ENCODE measurements at places on chromosomes 12 and 14.

- DNase-seq = no peak
These were observed 173.2 kb downstream of the BRMS1L start for GRCh38 chr14:35999294-35999693.

DNA sequence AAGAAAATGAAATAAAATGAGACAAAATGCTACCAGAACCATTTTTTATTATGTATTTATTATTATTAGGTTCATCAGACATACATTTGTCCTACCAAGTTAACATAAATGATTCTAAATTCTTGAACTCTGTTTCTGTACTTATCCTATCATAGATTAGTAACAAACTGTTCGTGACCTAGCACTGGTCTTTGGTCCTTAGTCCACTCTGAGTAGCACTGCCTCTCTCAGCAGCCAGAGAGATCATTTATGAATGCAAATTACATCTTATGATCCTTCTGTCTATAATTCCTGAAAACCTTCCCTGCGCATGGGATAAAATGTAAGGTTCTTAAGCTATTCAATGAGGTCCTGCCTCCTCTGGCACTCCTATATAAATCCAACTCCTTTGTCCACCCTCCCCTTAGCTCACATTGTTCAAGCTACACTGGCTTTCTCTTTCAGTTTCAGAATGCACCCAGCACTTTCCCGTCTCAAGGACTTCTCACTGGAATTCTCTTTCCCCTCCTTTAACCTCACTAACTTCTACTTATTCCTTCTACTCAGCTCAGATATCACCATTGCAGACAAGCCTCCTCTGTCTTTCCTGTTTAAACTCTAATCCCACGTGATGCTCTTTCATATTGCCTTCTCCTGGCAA, 17.1 kb downstream of the PDZRN4 start:
- DNase-seq = no peak

DNA sequence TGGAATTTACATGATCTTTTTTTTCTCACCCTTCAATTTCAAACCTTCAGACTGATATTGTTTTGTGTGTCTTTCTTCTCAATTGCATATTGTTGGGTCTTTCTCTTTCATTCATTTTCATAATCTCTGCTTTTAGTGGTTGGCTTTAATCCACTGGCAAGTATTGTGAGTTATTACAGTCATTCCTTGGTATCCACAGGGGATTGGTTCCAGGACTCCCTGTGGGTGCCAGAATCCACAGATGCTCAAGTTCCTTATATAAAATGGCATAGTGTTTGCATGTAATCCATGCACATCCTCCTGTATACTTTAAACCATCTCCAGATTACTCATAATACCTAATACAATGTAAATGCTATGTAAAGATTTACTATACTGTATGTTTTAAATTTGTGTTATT, 29.7 kb upstream of the PARP11 start:
- no peak for DNase-seq

DNA sequence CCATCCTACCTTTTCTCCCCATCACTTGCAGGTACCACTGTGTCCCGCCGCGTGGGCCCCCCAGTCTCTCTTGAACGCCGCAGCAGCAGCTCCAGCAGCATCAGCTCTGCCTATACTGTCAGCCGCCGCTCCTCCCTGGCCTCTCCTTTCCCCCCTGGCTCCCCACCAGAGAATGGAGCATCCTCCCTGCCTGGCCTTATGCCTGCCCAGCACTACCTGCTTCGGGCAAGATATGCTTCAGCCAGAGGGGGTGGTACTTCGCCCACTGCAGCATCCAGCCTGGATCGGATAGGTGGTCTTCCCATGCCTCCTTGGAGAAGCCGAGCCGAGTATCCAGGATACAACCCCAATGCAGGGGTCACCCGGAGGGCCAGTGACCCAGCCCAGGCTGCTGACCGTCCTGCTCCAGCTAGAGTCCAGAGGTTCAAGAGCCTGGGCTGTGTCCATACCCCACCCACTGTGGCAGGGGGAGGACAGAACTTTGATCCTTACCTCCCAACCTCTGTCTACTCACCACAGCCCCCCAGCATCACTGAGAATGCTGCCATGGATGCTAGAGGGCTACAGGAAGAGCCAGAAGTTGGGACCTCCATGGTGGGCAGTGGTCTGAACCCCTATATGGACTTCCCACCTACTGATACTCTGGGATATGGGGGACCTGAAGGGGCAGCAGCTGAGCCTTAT, 9.2 kb downstream of the ARHGAP9 start:
- no peak for DNase-seq

GRCh38 chr12:30166006-30166795, 382.5 kb upstream of the TMTC1 start:
- DNase-seq = peak; percentile 77

- DNase-seq = peak; percentile 82
These were observed 74.0 kb downstream of the TSPAN9 start for GRCh38 chr12:3150931-3151835.

DNA sequence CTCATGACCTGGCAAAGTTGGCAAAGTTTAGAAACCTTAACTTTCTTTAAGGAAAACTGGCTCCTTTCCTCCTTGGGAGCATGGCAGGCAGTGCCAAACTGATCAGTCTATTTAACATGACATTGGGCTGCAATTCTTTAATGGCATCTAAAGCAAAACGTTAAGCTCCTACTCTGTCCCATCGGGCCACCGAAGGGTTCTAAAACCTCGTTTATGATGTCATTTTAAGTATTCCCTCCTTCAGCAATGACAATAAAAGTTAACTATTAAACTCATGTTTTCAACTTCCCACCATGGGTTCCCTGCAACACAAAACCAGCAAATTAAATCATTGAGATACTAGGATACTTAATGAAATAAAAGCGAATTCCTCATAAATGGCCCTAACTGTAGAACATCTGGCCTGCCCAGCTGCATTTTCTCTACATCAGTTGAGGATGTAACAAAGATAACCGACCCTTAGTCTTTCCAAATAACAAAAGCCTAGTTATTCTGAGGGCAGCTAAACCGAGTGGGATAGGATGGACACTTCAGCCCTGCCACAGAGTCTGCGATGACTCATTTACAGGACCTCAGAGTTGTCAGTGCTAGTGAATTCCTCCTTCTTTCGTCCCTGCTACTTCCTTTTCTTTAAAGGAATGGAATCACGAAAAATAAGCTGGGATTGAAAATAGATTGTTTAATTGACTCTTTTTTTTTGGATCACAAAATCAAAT, 34.5 kb upstream of the RIC8B start:
- no peak for DNase-seq

GRCh38 chr14:66511849-66512248, 3.9 kb downstream of the GPHN start:
- DNase-seq = no peak

DNA sequence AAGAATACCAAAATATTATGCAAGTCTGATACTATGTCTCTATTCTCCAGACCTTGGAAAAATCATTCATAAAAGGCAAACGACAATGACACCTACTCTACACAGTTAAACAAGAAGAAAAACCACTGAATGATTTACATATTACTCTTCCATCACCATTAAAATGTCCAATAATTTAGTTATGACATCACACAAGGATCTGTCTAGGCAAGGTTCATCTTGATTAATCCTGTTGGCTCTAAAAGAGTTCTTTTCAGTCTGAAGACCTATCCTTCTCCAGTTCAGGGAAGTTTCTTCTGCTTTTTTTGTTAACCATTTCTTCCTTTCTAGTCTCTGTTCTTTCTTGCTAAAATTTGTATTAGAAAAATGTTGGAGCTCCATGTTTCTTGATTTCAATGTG, 64.0 kb downstream of the OSBPL8 start:
- no peak for DNase-seq

DNA sequence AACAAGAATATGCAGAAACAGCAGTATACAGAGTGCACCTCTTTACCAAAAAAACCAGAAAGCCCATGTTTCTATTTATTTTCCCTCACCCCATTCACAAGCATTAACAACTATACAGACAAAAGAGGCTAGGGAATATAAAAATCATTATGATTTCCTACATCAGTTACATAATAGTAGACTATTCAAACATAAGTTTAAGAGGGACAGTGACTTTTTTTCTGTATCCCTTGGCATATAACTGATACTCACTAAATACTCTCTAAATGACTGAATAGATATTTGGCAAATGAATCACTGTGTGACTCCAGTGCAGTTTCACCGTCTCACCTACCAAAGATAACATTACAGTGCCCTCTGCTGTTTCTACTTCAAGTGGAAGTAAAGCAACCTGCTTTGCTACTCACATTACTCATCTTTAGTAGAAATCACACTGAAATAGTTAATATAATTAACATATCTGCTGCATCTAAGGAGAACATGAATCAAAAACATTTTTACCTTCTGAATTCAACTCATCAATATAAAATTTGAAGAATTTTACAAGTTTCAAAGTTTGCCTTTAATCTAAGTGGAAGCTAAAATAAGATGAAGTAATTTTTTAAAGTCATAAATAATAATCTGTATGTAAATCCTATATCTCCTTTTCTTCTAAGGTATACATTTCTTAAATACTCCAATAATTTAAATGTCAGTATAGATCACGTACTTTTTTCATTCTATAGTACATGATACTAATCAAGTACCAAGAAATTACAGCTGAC, 103.8 kb downstream of the OSBPL8 start:
- DNase-seq = peak; percentile 90

DNA sequence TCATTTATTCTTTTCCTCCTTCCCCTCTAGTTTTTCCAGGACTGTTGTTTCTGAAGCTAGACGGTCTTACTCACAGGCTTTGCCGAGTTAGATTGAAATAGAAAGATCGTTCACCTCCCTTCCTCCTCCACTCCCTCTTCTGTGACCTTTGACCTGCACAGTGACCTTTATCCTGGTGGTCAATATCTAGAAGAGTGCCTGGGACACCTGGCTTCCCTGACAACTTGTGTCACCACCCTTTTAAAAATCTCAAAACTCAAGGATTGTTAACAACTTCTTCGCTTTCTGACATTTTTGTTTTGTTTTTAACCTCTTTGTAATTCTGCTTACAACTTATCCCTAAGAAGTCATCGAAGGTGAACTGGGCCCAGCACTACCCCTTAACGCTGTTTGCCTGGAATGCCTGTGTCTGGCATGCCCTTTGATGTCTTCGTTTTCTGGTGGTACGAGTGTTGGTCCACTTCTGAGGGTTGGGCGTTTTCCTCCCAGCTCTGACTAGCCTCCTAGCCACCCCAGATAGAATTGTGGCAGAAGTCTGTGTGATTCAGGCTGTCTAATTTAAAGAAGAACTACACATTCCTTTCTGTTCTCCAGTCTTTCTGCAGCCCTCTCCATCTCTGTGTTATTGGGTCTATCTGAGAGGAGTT, 2.8 kb upstream of the KRT75 start:
- DNase-seq = no peak

Measured in fibroblast of skin of abdomen (primary cell).